ENCODE measurements at places on chromosomes 11 and 22.

DNA sequence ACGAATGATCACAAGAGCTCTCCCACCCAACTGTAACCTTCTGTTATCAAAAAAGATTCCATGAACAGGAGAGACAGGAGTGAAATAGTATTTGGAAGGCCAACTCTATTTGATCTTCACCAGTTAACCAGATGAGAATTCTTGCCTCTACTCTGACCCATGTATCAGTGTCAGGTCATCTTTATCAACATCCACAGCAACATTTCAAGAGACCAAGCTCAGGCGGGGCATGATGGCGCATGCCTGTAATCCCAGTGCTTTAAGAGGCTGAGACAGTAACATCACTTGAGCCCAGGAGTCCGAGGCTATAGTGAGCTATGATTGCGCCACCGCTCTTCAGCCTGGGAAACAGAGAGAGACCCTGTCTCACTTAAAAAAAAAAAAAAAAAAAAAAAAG, 62.3 kb downstream of the GAB2 start:
- no peak for DNase-seq

DNA sequence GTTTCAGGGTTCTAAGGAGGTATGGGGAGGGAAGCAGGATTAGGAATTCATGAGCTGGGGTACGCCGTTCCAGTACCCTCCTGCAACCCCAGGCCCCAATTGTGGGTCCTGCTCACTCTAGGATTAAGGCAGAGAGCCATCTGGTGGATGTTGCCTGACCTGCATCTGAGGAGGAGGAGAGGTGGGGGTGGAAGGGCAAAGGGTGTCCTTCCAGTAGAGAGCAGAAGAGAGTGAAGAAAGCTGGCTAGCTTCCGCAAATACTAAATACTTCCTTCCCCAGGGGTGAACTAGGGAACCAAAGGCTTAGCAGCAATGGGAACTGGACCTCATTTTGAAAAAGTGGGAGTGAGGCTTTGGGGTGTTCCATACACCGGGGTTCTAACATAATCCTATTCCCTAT, 10.6 kb downstream of the LRRC51 start:
- DNase-seq, result peak; percentile 13

- DNase-seq, result no peak
Measured at GRCh38 chr22:39851606-39852315, 41.8 kb downstream of the ENTHD1 start.

- DNase-seq, result no peak
Measured at GRCh38 chr11:45801723-45802315, 3.1 kb upstream of the SLC35C1 start.

DNA sequence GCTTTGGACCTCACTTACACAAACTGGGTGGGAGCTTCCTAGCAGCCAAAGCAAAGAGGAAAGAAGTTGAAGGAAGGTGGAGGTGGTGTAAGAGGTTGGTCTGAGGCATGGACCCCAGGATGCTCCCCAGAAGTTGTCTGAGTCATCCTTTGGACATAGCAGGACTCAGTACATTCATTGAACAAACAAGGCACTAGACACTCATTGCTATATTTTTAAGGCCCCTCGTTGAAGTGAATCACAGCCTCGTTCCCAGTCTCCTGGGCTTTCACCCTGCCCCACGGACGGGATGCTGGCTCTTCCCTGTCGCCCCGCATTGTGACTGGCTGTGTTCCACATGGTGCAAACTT, 95.9 kb upstream of the FGF3 start:
- DNase-seq, result no peak

DNA sequence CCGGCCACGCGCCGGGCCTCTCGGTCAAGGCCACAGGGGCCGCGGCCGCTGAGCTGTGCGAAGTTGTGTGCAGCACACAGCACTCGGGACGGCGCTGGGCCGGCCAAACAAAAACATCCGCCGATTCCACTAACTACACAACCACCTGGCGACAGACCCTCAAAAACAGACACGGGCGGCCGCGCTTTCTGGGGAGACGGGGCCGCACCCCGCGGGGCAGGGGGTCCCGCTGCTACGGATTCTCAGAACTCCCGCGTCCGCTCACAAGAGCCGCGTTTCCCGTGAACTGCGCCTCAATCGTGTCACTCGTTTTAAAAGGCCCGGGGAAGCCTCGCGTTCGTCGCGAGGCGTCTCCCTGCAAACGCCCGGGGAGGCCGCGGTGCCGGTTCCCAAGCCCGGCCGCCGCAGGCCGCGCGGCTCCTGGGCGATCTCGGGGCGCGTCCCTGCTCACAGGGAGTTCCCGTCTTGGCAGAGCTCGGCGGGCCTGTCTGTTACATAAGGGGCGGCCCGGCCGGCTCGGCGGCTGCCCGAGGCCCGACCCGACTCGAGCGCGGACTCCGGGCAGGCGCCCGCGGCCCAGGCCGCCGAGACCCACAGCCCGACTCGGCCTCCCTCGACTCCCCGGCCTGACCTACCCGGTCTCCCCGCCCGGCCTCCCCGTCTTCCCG, 936 bp downstream of the BRD1 start:
- peak; percentile 6 for DNase-seq

GRCh38 chr11:122173587-122173986, 57.6 kb upstream of the BLID start:
- no peak for DNase-seq

DNA sequence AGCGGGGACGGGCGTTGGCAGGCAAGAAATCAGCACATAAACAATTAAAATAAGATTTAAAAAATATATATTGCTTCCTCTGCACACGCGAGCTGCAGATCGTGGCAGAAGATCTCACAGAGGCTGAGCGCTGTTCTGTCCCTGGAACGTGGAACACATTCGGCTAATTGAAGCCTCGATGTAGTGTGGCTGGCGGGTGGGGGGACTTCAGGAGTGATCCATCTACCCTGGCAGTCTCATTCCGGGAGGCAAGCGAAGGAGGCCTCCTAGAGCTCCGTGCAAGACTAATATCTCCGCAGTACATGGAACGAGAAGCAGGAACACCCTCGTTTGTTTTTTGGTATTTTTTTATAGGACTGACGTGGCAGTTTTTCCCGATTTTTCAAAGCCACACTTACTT, 402.4 kb downstream of the MN1 start:
- no peak for DNase-seq

Data from C1 segment of cervical spinal cord (tissue), 14 donors.